Panc1 (cell line): ENCODE measurements at places on chromosomes 2 and 18. TPM values are rescaled to one million over a fixed set of nuclear protein-coding genes. Genes with fewer than 3 reads are reported as not detected.

The EFHD1 gene
- 73.5 TPM for total RNA-seq

The ALK gene
- total RNA-seq, result not detected

The DGKD gene
- 89.0 TPM for total RNA-seq

The LYG2 gene
- not detected for total RNA-seq

The RIT2 gene
- not detected for total RNA-seq

The NOSTRIN gene
- total RNA-seq, result not detected

The DNAJC5G gene
- total RNA-seq, result not detected

The MDH1B gene
- total RNA-seq, result 0.85 TPM
